ENCODE measurements at places on chromosomes 6 and 20.

- DNase-seq, result no peak
These were observed 411.0 kb downstream of the C6orf118 start for GRCh38 chr6:164898412-164898811.

GRCh38 chr6:87220997-87221396, 65.6 kb downstream of the ZNF292 start:
- no peak for DNase-seq

- no peak for DNase-seq
These were observed 7.8 kb downstream of the QRSL1 start for GRCh38 chr6:106637051-106637716.

GRCh38 chr6:156846845-156847599, 69.8 kb downstream of the ARID1B start:
- DNase-seq, result no peak

DNA sequence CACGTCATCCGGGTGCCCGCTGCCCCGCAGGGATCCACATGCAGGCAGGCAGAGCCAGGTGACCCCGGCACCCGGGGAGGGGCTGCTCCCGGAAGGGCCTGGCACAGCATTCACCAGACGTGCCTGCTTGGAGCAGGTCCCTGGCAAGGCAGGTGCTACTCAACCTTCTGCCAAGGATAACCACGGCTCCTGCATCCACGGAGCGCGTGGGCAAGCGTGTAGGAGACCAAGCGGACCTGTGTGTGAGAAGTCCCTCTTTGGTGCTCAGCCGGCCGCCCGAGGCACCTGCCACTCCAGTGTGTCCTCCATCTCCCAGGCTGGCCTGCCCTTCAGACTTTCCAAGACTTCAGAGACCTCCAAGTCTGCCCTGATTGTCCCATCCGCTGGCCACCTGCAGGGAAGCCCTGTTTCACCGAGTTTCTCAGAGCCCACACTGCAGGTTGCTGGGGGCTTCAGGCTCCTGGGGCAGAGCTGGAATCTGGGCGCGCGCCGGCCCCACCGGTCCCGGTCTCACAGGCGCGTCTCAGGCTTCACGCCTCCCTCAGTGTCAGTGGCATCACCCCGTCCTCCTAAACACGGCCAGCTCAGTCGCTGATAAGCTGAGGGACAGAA, 124.3 kb downstream of the DLL1 start:
- DNase-seq, result no peak

DNA sequence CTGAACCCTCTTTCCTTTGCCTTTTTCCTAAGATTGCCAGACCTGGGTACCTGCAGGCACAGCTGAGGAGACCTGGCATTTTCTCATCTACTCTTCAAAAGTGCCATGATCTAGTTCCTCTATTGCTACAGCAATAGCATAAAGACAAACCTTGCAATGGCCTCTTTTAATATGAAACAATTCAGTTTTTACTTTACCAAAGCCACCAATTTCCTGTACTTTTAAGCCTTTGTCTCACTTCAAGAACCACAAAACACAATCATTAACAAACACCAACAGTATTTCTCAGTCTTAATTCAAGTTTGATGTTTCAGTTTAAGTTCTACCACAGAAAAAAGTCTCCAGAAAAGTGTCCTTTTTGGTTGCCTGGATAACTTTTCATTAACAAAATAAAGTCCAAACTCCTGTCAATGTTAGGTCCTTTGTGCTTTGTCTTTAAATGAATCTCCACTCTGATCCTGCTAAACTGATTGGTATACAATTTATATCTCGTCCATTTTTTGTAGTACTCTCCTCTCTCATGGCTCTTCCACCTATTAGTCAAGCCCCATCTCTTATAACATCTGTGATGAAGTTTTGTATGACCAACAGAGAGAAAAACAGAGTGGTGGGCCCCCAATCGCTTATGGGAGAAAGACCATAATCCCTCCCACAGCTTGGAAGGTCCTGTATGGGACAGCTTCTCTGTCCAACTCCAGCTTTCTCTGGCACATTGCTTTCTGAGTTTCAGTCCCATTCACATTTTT, 50.5 kb upstream of the THEMIS start:
- DNase-seq, result no peak

DNA sequence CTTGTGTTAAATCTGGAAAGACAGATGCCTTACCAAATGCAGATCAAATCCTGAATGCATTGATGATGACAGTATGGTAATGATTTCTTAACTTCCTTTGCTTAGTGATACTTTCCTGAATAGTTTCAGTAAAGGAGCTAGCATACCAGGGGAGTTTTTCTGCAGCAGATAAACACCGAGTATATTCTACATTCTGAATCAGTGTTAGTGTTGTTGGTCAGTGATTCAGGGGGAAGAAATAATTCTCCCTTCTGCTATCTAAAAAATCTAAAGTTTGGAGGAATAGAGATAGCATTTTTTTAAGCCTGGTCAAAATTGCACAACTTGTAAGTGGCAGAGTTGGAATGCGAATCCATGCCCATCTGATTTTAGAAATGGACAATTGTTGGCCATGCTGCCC, 512.2 kb upstream of the MARCKS start:
- DNase-seq, result no peak

Data from stimulated activated CD8-positive, alpha-beta memory T cell treated with anti-CD3 and anti-CD28 coated beads, Interleukin-7, amount 100 ng/mL, for 1 hour (primary cell).